ENCODE measurements at places on chromosomes 16 and 17.

- DNase-seq: no peak
Observed at GRCh38 chr16:50332599-50332998, 36.2 kb downstream of the BRD7 start.

DNA sequence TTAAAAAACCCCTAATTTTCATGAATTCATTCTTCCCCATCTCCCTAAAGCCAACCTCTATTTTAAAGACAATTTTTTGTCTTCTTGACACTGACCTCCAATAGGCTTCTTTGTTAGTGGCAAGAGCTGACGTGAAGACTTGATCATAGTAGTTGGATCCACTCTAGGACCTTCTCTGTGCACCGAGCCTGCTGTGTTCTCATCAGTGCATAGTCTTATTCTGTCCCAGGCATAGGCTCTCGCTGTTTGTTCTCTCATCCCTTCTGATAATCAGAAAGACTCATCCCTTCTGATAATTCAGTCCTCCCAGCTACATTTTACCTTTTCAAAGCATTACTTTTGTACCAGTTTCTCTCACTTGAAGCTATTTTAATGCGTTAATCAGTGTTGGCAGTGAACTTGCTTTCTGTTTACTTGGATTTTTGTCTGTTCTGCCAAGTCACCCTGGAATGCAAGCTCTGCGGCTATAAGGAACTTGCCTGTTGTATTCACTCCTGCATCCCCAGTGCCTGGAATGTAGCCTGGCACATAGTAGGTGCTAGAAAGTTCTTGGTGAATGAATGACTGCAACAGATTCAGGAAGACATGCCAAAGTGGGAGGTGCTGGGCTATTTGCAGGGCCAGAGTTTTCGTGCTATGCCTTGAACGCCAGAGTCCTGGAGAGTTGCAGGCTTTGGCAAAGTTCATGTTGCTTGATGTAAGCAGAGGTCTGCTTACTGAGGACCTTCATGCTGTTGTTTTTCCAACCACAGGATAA is 147.6 kb upstream of the MPHOSPH6 start:
- no peak for DNase-seq

DNA sequence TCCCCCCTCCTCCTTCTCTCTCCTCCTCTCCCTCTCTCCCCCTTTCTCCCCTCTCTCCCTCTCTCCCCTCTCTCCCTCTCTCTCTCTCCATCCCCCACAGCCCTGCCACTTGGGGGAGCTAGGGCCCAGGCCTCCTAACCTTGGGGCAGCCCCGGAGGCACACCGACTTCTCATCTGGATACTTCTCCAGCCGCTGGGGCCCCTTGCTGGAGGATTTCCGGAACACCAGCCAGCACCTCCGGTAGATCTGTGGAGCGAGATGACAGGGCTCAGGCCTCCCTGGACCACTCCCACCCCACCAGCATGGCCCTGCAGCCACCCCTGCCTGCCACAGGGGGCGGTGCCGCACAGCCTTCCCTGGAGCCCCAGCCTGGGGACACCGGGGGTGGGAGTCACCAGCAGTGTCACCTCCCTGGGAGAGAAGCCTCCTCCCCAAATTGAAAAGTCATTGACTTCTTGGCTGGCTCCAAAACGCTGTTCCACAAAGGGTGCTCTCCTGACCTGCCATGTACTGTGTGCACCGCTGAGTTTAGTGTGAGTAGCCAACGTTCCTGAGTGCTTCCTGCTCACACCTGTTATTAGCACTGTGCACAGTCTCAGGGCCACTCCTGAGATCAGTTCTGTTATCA is 10.5 kb downstream of the DOK4 start:
- peak; percentile 68 for DNase-seq

DNA sequence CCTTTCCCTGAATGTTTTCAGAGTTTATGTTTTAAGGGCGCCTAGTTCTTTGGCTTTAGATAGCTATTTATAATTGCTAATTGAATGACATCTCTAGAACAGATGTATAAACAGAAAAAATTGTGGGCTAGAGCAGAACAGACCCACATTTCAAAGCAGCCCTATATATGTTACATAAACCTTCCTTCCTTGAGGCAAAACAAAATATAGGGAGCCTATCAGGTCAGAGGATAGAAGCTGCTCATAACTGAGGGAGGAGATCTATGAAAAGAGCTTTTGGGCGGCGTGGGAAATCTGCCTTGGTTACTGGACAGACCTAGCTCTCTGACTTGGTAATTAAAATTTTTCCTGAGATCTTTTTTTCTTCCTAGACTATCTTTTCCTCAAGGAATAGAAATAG is 68.4 kb downstream of the SPAG9 start:
- DNase-seq: no peak

GRCh38 chr16:56830669-56831068 is 34.3 kb upstream of the SLC12A3 start:
- no peak for DNase-seq

DNA sequence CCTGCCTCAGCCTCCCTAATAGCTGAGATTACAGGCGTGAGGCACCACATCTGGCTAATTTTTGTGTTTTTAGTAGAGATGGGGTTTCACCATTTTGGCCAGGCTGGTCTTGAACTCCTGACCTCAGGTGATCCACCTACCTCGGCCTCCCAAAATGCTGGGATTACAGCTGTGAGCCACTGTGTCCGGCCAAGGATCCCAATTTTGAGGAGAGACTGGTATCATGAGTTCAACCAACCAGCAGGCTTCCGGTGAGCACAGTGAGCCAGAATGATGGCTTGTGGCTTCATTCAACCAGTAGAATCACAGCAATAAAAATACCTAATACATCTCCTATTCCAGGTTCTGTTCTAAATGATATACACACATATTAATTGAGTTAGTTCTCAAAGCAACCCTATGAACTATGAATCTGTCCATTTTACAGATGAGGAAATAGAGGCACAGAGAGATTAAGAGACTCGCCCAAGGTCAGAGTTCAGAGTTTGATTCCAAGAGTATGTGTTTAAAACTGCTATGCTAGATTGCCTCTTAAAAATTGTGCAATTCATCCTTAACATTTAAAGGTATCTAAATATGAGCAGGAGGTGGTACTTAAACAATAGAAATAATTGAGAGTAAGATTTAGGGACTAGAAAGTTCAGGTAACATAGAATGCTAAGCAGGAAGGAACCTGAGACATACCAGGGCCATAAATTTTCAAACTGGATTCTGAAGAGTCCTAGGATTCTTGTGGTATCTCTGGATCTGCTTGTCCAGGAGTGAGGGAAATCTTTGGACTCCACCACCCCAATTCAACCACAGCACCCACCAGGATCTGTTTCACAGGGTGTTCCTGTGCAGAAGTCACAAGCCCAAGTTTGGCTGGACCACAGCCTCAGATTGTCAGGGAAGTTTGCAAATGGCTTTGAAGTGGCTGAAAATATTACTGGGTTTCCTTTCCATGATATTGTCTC is 25.1 kb downstream of the CCDC42 start:
- DNase-seq: no peak

GRCh38 chr16:73601911-73602310 is 554.0 kb upstream of the ZFHX3 start:
- DNase-seq: no peak

DNA sequence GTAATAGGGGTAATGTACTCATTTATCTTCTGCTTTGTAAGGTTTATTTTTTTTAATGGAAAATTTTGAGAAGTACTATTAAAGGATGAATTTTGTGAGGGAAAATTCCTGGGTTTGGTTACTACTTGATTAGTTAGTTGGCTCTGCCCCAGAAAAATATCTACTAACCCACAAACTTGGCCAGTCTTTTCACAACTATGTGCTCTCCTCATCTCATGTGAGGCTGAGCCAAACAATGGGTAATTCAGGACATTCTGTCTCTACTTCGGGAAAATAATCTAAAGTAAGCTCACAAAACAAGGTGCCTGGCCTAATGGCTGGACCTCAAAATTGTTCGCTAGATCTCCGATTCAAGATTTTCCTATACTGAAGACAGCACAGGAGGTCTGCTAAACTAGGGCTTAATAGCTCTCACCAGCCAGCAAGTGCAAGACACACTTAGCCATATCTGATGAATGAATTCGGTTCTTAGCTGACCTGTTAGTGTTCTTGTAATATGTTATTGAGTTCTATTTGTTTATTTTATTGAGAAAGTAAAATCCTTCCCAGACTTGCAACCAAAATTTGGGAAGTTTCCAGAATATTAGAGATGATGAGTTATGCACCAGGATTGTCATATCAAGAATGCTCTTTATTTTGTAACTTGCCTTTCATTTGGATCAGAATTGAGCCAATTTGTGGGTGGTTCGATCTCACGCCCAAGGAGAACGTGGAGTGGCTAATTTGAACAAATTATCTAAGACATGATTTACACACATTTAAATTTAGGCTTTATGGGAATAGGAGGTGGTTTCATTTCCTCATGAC is 5.7 kb downstream of the KCNJ16 start:
- no peak for DNase-seq
